ENCODE measurements at places on chromosomes 16 and 17. TPM values are rescaled to one million over a fixed set of nuclear protein-coding genes. Genes with fewer than 3 reads are reported as not detected.

Gene NACA2
- not detected for polyA plus RNA-seq

Gene SOCS1
- polyA plus RNA-seq: 26.4 TPM

Gene TSNAXIP1
- polyA plus RNA-seq: 0.60 TPM

Gene CA5A
- not detected for polyA plus RNA-seq

Gene TBC1D3
- not detected for polyA plus RNA-seq

Gene CNGB1
- polyA plus RNA-seq: not detected

Gene DUS1L
- 84.2 TPM for polyA plus RNA-seq

Gene CCDC102A
- polyA plus RNA-seq: 4.0 TPM

Gene KRT40
- not detected for polyA plus RNA-seq

Gene SLFN14
- polyA plus RNA-seq: not detected

Gene PTGES3L
- polyA plus RNA-seq: 4.8 TPM

Gene PITPNM3
- polyA plus RNA-seq: 3.6 TPM

Gene AATF
- 27.6 TPM for polyA plus RNA-seq

Gene CACNG5
- polyA plus RNA-seq: not detected

Gene FAM171A2
- not detected for polyA plus RNA-seq

Gene ANKRD11
- 30.6 TPM for polyA plus RNA-seq

Gene MPP3
- 1.9 TPM for polyA plus RNA-seq

Gene XAF1
- 3.2 TPM for polyA plus RNA-seq

Gene BCL7C
- 42.0 TPM for polyA plus RNA-seq

Gene OR3A3
- polyA plus RNA-seq: not detected

Gene DNAAF1
- 0.15 TPM for polyA plus RNA-seq

Gene WFIKKN1
- polyA plus RNA-seq: 0.60 TPM

Gene KRTAP2-2
- not detected for polyA plus RNA-seq

Gene COTL1
- polyA plus RNA-seq: 60.1 TPM

Gene CRISPLD2
- polyA plus RNA-seq: 6.0 TPM

Gene KRTAP4-9
- polyA plus RNA-seq: not detected

Gene SRCIN1
- 1.1 TPM for polyA plus RNA-seq

Gene NLRC5
- 24.0 TPM for polyA plus RNA-seq

Gene SCARF1
- polyA plus RNA-seq: 2.1 TPM

Gene UBE2Z
- 56.5 TPM for polyA plus RNA-seq

Gene PRSS53
- polyA plus RNA-seq: not detected

Gene KRT32
- not detected for polyA plus RNA-seq

Gene ABCC11
- polyA plus RNA-seq: not detected

Gene LPO
- polyA plus RNA-seq: not detected

Gene HBZ
- polyA plus RNA-seq: 0.10 TPM

Gene TPPP3
- polyA plus RNA-seq: 13.6 TPM

Gene NOB1
- polyA plus RNA-seq: 36.0 TPM

Gene CCDC78
- polyA plus RNA-seq: 3.4 TPM

Gene TBX2
- polyA plus RNA-seq: 2.3 TPM

Gene DHX40
- 14.6 TPM for polyA plus RNA-seq

Gene TNFRSF13B
- not detected for polyA plus RNA-seq
